ENCODE measurements at places on chromosomes 2 and 18. TPM values are rescaled to one million over a fixed set of nuclear protein-coding genes. Genes with fewer than 3 reads are reported as not detected.

DNA sequence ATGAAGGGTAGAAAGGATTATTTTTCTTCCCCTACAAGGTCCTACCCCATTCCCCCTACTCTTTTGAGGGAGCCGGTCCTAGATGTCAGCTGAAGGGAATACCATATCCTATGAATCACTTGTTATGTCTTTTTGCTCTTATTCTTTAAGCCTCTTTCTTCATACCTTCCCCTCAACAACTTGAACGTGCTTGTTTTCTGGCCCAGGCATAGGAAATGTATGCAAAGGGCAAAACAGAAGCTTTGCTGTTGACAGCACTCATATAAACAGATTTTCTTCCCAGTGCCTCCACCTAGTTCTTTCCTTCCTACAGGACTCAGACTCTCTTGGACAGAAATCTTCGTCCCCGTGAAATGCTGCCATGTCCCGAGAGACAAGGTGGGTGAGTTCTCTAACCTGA lies 64.6 kb downstream of the TMEM17 start:
- no peak for DNase-seq

- peak; percentile 50 for DNase-seq
Measured at GRCh38 chr2:9141091-9141667, 65.4 kb upstream of the ASAP2 start.

DNA sequence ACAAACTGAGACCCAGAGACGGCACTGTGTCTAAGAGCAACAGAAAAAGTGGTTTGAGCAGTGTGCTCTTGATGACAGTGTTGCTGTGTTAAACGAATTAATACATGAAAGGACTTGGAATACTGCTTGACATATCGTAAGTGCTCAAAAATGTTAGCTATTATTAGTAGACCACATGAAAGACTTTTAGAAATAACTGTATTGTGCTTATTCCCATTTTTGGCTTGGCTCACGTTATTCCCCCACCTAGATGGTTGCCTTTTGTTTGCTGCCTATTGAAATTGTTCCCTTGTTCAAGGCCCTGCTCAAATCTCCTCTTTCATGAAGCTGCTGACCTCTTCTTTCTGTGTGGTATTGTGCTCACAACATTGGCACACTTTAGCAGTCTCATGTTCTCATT lies 27.8 kb upstream of the C2orf74 start:
- DNase-seq: no peak

DNA sequence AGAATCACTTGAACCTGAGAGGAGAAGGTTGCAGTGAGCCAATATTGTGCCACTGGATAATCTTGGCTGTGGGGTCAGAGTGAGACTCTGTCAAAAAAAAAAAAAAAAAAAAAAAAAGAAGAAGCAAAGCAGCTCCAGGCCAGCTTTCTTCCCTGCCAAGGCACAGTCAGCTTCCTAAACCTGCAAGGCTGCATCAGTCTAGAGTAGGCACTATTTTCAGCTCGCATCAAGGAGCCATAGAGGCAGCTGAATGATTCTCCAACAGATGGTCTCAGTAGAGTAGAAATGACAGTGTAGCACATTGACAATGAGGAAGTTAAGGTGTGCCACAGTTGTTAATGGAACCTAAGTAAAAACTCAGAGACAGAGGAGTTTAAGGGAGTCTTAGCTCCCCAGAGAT lies 35.6 kb downstream of the BMP10 start:
- DNase-seq: peak; percentile 11

GRCh38 chr2:68500649-68501048 lies 33.3 kb downstream of the APLF start:
- no peak for DNase-seq

DNA sequence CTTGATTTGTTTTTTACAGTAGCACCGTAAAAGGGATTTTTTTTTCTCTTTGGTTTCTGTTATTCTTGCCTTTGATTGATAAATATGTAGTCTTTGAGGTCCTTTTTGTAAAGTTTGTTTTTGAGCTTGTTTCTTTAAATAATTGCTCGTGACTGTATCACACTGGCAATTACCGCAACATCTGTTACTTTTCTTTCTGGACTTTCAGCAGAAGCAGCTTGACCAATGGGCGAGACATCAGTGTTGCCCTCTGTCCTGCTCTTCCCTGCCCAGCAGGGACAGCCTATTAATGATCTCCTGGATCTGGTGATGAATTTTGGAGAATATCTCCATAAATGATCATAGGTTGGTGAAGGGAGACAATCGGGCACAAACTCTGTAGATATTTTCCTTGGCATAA lies 74.9 kb downstream of the TDRD15 start:
- DNase-seq: no peak

DNA sequence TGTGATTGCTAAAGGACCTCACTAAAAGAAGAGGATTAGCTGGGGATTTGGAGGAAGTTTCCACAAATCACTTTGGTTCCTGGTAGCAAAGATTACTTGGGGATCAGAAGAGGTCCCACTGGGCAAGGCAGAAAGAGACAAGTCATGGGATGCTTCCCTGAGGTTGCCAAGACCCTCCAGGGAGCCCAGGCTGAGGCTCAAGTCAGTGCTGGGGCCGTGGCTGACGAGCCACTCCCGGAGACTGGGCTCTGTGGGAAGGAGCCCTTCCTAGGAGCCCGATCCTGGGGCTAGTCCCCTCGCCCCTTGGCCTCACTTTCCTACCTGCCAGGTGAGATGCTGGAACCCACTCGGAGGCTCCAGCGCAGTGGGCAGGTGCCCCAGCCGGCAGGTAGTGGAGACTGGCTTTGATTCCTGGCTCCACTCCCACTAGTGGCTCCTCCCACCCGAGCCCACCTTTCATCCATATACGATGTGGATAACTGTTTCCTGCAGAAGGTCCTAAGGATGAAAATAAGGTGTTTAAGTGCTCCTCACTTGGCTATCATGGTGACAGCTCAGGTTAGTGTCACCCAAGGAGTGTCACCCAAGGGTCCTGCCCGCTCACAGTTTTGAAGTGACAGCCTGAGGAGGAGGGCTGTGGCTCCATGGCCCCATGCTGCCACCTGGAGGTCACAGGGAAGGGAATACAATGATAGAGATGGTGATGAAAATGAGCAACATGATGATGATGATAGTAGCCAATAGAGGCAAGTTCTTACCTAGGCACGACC lies 100.5 kb downstream of the CAPN13 start:
- DNase-seq: peak; percentile 62

DNA sequence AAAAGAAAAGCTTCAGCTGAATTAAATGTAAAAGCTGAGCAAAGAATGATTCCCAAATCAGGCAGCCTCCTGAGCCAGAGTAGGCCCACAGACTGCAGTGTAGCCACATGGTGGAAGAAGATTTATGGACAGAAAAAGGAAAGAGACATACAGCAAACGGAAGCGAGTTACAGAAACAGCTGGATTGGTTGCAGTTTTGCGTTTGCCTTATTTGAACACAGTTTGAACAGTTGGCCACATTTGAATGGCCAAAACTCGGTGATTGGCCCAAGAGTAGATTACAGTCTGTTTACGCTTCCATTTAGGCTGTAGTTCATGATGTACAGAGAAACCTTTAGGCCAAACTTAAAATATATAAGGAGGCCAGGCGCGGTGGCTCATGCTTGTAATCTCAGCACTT lies 35.1 kb downstream of the SH2D6 start:
- DNase-seq: no peak

DNA sequence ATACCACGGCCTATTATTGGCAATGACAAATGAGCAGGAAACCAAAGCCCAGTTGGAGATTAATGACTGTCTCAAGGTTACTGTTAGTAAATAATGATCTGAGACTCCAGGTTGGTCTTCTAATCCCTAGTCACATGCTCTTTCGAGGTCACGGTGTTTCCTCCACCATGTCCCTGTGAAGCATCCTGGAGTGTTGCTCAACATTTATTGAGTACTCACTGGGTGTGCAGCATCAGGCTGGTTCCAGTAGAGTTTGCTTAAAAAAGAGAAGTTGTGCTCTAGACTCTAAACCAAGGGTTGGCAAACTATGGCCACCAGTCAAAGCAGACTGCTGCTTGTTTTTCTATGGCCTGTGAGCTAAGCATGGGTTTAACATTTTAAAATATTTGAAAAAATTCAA lies 263.8 kb upstream of the ATP5MC3 start:
- no peak for DNase-seq

DNA sequence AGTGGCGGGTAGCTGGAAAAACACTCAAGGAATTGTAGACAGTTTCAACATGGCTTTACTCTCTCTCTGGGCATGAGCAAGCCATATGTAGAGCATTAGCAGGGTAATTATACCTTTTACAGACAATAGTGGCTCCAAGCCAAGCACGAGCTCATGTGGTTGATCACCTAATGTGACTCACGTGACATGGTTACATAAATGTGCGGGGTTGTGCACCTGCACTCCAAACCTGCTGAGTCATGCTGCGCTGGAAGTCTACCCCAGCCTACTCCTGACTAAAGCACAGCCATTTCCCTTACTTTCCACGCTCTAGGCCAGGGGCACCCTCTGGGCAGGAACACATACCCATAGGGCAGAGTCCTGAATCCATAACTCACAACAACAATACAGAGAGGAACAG lies 232.8 kb downstream of the MBD5 start:
- no peak for DNase-seq

GRCh38 chr2:48170281-48170680 lies 264.0 kb upstream of the FBXO11 start:
- no peak for DNase-seq

- DNase-seq: no peak
Measured at GRCh38 chr2:161045726-161046125, 114.5 kb upstream of the TANK start.

- peak; percentile 68 for DNase-seq
Measured at GRCh38 chr2:176682278-176682677, 413.0 kb downstream of the MTX2 start.

GRCh38 chr2:10404324-10405143 lies 43.6 kb downstream of the ODC1 start:
- DNase-seq: no peak

DNA sequence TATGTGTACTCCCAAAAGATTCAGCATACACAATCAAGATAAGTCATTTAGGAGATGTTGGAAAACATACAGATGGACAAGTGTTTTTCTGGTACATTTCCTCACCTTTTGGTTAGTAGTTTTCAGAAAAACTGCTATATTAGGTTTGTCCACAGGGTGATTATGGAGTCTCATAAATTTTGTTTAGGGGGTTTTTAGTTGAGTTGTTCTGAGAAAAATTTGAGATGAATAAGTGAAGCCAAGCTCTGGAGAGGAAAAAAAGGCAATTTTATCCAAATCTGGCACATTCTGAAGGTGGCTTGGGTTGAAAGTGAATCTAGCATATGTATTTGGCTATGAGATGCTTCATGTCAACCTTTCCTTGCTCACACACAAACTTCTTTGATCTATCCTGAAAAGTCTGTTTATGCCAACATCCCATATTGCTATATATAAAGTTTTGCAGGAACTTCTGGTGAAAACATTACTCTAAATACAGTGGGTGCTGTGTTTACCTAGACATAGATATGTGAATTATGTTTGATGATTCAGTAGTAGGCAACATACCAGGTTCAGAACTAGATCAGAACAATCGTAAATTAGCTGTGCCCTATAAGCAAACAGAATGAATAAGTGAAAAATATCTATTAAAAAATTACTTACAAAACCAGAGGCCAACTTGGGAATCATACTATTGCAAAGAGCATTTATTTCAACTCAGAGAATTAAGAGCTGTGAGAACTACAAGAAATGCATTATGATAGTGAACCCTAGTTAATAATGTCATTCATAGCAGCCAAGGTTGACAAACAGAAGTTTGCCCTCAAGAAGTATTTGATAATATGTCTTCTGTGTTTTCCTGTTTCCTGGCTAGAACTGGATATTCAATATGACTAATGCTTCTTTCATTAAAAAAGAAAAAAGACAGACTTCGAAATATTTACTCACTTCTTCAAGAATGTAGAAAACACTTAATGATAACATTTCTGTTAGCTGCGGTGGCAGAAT lies 552.0 kb downstream of the IRS1 start:
- DNase-seq: no peak

GRCh38 chr18:21386523-21387240 lies 144.7 kb downstream of the GREB1L start:
- DNase-seq: no peak

DNA sequence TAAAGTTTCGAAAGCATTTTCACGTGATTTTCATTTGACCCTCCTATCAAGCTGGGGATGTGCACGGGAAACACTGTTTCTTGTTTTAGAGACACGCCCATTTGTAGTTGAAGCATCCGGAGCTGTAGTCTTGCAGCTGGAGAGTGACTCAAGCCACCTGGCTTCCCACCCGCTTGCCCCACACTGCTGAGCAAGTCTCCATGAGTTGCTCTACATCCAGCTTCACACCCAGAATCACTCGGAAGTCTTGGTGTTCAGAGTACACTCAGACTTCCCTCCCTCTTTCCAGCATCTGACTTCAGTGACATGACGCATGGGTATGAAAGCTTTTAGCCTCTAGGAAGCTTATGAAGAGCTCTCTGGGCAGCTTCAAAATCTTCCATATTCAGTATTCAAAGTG lies 262.4 kb downstream of the NBAS start:
- peak; percentile 6 for DNase-seq

GRCh38 chr2:85355073-85355410 lies 473 bp downstream of the ELMOD3 start:
- no peak for DNase-seq

Gene ZNF142
- total RNA-seq: 5.1 TPM

Gene INPP5D
- total RNA-seq: 5.8 TPM

Gene IL37
- not detected for total RNA-seq

Gene OTX1
- 4.8 TPM for total RNA-seq

Gene RAB27B
- total RNA-seq: 10.8 TPM

Gene MALT1
- total RNA-seq: 45.7 TPM

Gene ZSWIM2
- total RNA-seq: 0.96 TPM
